NCI-H460 (cell line): ENCODE measurements at places on chromosomes 2 and 18.
A peak's percentile ranks its signal among the peaks of the same experiment; 100 is the strongest.

DNA sequence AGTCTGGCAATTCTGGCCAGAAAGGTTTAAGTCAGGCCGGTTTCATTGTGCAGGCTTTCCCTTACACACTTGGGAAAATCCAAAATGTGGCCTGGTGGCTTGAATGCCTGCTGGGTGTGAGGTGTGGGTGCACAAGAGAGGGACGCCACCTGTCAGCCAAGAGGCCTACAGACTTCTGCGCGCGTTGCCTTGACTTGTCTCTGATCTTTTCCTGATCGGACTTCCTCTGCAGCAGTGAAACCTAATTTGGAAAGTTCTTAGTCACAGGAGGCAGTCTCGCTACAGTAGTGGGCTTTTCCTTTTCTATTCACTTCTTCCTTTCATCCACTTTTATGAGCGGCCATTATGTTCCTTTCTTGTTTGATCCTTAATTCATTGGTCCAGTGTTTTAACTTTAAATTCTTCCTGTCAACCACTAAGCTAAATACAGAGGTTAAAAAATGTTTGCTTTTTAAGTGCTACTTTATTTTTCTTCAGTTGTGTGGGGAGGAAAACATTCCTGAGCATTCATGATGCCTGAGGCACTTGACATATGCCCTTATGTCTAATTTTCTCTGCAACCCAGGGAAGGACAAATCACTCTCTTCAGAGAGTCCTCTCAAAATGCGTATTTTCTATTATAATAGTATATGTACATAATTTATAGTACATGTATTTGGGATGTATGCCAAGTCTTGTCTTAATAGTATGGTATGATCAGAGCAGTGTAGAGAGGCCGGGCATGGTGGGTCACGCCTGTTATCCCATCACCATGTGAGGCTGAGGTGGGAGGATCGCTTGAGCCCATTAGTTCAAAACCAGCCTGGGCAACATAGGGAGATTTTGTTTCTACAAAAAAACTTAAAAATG is 128.9 kb downstream of the WDSUB1 start:
- DNase-seq, result no peak

DNA sequence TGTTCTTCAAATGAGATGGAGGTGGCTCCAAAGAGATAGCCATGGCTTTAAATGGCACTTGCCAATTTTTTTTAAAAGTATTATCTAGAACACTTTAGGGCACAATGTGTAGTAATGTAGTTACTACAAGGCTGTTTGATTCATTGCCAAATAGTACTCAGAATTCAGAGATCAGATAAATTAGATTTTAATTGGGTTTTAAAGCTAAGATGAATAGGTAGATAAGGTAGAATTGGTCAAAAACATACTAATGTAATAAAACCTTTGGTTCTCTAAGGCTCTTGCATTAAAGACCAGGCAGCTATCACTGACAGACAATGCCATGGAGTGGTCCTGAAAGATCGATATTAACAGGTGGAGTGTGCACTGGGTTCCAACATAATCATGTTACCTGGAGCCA is 365.9 kb downstream of the LRRTM1 start:
- no peak for DNase-seq

DNA sequence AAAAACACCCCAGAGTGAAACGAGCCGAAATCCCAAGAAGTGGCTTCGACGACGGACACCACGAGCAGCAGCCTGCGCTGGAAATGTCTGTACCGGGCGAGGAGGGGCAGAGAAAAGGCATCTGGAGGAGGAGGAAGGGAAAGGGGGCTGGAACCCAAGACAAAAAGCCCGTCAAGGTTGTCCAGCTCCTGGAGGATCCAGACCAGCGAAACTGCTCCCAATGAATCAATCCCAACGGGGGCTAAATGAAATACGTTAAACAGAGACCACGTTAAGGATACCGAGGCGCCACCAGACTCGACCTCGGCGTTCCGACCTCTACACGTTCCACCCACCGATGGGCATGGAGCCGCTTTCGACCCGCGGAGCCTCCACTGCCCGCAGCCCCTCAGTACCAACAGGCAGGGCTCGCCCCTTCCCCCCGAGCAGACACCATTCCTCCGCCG is 400 bp downstream of the CCDC88A start:
- DNase-seq, result peak; percentile 33

- DNase-seq, result no peak
Observed at GRCh38 chr18:41370740-41371139, 584.3 kb upstream of the PIK3C3 start.

GRCh38 chr2:10267551-10268465 is 34.9 kb upstream of the HPCAL1 start:
- DNase-seq, result no peak

GRCh38 chr2:213627054-213627710 is 342.9 kb downstream of the SPAG16 start:
- no peak for DNase-seq

GRCh38 chr18:44901283-44901682 is 220.6 kb downstream of the SETBP1 start:
- DNase-seq, result no peak

- no peak for DNase-seq
Observed at GRCh38 chr2:237025090-237025865, 60.4 kb upstream of the COPS8 start.

GRCh38 chr2:190465060-190465459 is 56.9 kb downstream of the MFSD6 start:
- DNase-seq, result no peak

DNA sequence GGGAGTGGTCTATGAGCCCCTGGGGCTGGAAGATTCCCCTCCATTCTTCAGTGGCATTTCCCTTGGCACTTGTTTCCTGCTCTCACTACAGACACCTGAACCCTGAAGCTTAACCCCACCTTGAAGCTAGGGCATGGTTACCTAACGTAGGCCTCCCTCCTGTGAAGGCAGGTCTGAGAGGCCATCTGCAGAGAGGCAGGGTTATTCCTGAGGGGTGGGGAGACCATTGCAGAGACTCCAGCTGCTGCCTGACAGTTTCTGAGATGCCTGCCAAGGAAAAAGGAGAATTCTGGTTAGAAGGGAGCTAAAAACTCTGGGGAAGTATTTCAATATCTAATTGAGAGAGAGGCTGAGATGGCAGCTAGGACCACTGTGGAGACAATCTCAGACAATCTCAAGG is 119.3 kb upstream of the NDUFV2 start:
- DNase-seq, result no peak

DNA sequence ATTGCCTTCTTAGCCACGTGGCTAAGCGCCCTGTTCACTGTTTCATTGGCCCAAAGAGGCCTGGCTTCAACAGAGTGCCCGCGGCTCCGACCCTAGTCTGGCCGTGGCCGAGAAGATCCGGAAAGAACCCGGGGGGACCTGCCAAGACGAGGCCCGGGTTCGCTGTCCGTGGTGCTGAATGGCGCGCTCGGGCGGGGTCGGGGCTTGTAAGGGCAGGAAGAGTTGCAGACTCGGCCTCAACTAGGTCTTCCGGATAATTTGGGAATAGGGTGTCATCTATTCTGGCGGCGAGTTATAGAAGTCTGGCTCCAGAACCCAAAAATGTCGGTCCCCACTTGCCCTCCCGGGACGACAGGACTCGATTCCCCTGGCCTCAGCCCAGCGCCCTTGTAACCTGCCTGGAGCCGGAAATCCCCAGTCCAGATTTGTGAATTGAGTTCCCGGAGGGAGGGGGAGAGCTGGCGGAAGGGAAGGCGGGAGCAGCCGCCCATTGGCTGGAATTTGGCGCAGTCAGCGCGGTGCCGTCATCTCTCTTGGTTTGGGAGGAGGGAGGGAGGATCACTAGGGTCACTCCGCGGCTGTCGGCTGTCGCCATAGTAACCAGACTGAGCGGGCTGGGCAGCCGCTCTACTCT is 3.5 kb downstream of the CDK5R2 start:
- DNase-seq, result peak; percentile 94

GRCh38 chr2:11665028-11665427 is 5.0 kb downstream of the NTSR2 start:
- DNase-seq, result no peak
